Neural crest cell (in vitro differentiated cells): ENCODE measurements at places on chromosomes 4 and X. TPM values are rescaled to one million over a fixed set of nuclear protein-coding genes. Genes with fewer than 3 reads are reported as not detected.
A peak's percentile ranks its signal among the peaks of the same experiment; 100 is the strongest.

- H3K4me1 ChIP-seq = peaks cover 41% of the 10 kb centered on the region
- no peak overlapping the region for H3K4me3 ChIP-seq
- no peaks in the 10 kb centered on the region for H3K27me3 ChIP-seq
- DNase-seq = no peak
- H3K27ac ChIP-seq = no peak overlapping the region
These were observed 215.3 kb downstream of the MID1IP1 start for GRCh38 chrX:39016556-39016955.

DNA sequence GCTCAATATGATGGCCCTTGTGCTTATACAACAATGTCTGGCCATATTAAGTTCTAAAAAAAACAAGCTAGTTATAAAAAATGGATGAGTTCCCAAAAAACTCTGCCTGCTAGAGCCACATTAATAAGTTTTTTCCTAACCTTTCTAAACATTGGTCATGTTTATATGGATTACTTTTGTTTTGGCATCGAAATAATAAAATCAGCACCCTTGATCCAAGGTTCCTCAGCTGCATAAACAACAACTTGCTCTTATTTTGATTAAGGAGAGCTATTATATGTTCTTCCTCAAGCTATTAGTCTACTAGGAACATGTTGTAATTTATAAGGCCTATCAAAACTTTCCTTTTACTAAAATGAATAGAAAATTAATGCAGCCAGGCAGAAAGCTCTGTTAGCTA lies 48.4 kb downstream of the UNC5C start:
- H3K27me3 ChIP-seq = no peaks in the 10 kb centered on the region
- no peak overlapping the region for H3K4me3 ChIP-seq
- H3K27ac ChIP-seq = no peak overlapping the region

DNA sequence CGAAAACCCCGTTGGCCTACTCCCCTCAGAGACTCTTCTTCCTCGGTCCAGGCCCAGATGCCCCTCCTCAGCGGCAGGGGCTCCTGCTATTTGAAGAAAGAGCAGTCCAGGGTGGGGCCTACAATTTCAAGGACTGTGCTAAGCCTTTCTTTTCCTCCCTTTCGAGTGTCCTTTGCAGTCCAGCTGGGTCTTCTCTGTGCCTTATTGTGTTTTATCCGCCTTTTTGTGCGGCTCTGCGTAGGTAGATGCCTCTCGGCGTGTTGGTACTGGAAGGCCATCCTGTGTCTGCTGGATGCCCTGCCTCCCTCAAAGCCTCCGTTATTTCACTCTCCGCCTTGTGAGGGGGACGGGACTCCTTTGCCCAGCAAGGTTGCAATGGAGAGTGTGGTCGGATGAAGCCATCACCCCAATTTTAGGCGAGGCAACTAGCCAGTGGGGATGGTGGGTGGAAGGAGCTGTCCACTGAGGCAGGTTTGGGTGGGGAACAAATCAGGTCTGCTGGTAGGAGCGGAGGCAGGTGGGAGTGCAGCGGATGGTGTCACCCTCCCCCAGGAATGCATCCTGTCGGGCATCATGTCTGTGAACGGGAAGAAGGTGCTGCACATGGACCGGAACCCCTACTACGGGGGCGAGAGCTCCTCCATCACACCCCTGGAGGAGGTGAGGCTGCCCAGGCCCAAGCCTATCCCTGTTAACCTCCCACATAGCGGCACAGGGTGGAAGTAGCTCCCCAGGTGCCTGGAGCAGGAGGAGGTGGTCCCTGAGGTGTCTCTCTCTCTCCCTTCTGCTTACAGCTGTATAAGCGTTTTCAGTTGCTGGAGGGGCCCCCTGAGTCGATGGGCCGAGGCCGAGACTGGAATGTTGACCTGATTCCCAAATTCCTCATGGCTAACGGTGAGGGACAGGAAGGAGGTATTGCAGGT lies 1.3 kb downstream of the GDI1 start:
- no peak for DNase-seq
- peak overlapping the region; percentile 92 for H3K27ac ChIP-seq
- peaks cover 15% of the 10 kb centered on the region for H3K4me1 ChIP-seq
- no peaks in the 10 kb centered on the region for H3K27me3 ChIP-seq

- no peaks in the 10 kb centered on the region for H3K27me3 ChIP-seq
- H3K36me3 ChIP-seq = peaks cover 31% of the 10 kb centered on the region
- no peak overlapping the region for H3K4me3 ChIP-seq
- no peak overlapping the region for H3K27ac ChIP-seq
- H3K4me1 ChIP-seq = peaks cover 10% of the 10 kb centered on the region
These were observed 28.2 kb downstream of the WDFY3 start for GRCh38 chr4:84938316-84938715.

- H3K27ac ChIP-seq = no peak overlapping the region
- no peak for DNase-seq
- peaks cover 5% of the 10 kb centered on the region for H3K27me3 ChIP-seq
- no peak overlapping the region for H3K4me3 ChIP-seq
These were observed 3.4 kb upstream of the USP11 start for GRCh38 chrX:47229427-47229826.

The ANTXR2 gene
- total RNA-seq = 35.6 and 36.7 TPM in 2 replicates

The MND1 gene
- 33.6 and 36.1 TPM in 2 replicates for total RNA-seq

The HAND2 gene
- not detected in 2 replicates for total RNA-seq
